A549 treated with DMSO at 1 μM for 4 hours (cell line): ENCODE measurements at places on chromosomes 3 and 15. TPM values are rescaled to one million over a fixed set of nuclear protein-coding genes. Genes with fewer than 3 reads are reported as not detected.

The GP9 gene
- total RNA-seq: not detected in 5 replicates

The SLITRK3 gene
- total RNA-seq: not detected in 5 replicates

The SH3BP5 gene
- total RNA-seq: 19.0 to 23.4 TPM (median 22.1 TPM) in 5 replicates

The SQOR gene
- 59.9 to 68.2 TPM (median 64.9 TPM) in 5 replicates for total RNA-seq

The MASP1 gene
- 0.06 TPM in 1 of 5 replicates, not detected in the others for total RNA-seq

The MINAR1 gene
- 0.42 to 0.71 TPM (median 0.64 TPM) in 5 replicates for total RNA-seq
